ENCODE measurements at places on chromosomes 3 and 15.
A peak's percentile ranks its signal among the peaks of the same experiment; 100 is the strongest.

DNA sequence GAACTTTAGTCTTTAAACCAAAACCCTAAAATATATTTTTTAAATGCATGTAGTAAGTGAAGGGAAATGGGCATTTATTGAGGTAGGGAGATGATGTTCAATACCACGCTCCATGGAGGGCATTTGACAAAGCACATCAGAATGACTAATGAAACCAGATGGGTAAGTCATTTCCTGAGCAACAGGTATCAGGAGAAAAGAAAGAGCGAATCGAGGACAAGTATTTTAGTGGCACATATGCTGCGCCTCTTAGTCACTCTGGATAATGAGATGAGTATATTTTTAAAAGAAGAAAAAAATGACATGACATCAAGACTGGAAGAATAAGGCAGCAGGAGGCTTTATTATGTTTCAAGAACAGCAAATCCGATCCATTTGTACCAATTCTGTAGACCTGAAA, 129.0 kb upstream of the ARHGEF3 start:
- no peak for DNase-seq

- DNase-seq: no peak
These were observed 18.2 kb downstream of the OR5K4 start for GRCh38 chr3:98371853-98372252.

GRCh38 chr3:190516416-190516815, 2.5 kb downstream of the IL1RAP start:
- DNase-seq: no peak

GRCh38 chr15:35043373-35044095, 41.6 kb downstream of the NANOGP8 start:
- DNase-seq: no peak

DNA sequence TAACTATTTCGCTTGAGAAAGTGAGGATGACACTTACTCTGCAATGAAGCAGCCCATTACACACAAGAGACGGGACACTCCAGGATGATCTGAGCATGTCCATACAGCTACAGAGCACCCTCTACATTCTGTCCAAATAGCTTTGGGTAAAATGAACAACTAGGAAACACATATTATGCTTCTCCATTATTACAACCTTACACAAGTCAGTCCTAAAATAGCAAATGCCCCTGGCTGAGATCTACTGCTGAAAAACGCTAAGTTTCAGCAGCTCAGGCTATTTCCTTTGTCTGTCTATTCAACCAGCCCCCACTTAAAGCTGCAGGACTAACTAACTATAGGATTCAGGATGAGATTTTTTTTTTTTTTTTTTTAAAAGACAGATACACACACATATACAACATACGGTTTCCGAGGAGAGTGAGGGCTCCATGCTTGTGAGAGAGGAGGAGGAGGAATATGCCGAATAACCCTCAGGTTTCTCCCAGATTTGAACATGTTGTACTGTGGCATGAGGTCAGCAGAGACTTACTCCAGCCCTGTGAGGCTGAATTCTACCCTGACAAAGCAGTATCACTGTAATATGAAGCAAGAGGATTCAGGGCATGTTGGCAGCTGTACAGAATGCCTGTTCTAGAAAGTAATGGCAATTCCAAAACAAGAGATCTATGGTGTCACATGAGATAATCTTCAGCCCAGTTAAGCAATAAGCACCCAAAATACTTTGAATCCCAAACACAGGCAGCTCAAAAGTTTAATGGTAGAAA, 117.3 kb upstream of the PLXND1 start:
- DNase-seq: peak; percentile 23

DNA sequence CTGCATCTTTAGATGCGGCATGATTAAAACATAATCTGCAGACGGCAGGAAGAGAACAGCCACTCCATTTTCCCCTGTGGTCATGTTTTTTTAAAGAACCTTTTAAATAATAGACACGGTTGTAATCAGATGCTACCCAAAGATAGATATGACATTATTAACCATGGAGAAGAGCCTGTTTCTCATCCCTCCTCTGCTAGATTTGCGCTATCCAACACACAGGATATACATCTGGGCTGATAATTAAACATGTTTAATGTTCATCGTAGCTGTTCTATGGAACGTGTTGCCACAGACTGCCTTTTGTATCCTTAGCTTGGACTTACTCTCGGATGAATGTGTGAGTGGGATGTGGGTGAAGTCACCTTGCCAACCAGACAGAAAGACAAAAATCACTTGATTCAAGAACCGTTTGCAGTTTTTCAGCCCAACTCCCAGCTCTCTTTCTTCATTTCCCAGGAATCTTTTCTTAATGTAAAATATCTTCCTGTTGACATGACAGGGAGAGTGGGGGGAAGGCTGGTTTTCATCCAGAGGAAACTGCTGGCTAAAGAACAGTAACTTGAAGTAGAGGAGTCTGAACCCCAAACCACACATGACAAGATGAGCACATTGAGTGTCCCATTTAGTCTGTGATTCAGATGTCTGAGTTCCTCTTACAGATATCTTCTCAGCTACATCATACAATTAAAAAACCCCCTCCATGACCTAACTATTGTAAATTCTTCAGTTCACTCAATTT, 118.6 kb upstream of the PRICKLE2 start:
- no peak for DNase-seq

GRCh38 chr3:177601152-177601551, 403.9 kb upstream of the TBL1XR1 start:
- no peak for DNase-seq

DNA sequence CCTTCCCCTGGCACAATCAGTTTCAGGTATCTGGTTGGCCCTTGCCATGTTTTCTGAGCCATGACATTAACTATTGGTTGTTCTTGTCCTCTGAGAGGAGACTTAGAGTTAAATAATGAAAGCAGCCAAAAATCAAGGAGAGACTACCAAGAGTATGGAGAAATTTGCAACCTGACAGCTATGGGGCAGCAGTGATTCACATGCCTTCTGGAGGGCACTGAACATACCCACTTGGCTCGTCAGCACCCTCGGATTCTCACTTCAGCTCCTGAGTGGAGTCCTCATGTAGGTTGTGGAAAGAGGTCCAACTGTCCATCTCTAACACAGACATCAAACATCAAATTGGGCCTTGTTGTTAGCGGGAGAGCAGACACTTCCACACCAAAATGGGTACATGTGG, 265.6 kb downstream of the EBLN2 start:
- DNase-seq: no peak

DNA sequence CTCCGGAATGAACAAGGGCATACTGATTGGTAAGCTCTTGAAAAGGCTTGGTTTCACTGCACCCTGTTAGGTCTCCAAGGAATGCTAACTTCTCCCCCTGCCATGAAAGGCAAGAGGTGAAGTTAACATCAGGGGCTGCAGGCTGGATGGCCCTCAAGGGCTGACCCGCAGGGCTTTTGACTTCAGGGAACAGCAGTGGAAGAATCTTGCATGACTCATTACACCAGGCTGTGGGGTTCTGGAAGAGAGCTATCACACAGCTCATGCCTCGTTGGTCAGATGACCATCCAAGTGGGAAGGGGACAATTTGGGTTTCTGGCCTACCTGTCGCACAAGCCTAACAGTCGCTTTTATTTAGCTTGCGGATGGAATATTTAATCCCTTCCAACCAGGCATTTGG, 23.6 kb upstream of the ATG7 start:
- no peak for DNase-seq

- no peak for DNase-seq
These were observed 76.8 kb downstream of the CPNE4 start for GRCh38 chr3:131957980-131958379.

- peak; percentile 40 for DNase-seq
These were observed 9.2 kb downstream of the PLSCR4 start for GRCh38 chr3:146241523-146242240.

- DNase-seq: no peak
These were observed 855.3 kb downstream of the TBL1XR1 start for GRCh38 chr3:176341963-176342362.

DNA sequence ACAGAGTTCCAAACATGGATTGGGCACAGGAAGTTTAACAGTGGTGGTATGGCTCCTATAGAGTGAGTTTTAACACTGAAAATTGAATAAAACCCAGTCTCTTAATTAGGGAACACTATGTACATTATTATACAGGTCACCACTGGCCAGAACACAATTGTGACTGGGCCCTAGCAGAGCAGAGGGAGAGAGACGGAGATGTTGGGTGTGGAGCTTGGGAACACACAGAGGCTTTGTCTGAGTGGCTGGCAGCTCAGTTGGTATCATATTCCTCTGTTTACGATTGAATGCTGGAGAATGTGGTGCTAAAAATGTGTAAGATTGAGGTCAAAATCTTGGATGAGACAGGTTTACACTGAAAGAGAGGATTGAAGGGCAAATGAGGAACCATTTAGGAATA, 6.8 kb upstream of the MOBP start:
- DNase-seq: no peak

GRCh38 chr3:132847849-132848625, 125.8 kb upstream of the NPHP3 start:
- DNase-seq: no peak

DNA sequence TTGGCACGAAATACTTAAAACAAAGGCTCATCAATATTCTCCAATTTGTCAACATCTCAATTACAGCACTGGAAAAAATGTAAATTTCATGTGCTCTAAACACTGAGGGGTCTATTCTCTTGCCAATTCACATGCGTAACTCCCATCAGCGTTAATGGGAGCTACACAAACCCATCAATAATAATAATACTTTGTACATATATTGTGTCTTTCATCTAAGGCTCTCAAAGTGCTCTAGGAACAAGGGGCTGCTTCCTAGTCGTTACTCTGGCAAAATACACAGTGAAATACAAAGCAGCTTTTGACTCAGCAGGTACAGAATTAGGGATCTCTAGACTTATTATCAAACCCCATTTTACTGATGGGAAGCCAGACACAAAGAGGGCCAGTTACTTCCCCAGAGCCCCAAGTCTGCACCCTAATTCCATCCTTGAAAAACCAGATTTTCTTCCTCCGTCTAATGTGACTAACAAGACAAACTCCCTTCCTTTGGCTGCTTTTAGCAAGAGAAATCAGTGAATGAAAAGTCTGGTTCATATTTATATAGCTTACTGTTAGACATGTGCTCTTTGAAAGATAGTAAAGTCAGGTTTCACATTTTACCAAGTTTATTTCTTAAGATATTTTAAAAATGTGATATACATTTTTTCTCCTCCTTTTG, 20.0 kb downstream of the MEIS2 start:
- no peak for DNase-seq

DNA sequence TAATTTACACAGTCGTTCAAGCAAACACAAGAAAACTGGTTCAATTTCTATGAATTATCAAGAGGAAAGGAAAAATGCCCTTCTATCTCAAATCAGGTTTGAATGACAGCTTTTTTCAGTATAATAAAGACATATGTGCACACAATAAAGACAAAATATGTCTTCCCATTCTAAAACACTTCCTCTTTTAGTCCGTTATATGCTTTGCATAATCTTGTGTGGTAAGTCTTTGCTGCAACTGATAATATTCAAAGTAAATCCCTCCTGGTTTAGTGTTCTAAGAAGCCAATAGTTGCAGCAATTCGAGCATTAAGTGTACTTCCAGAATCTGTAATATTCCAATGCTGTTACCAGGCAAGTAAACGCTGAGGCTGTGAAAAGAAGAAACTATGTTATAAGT, 43.7 kb upstream of the MAPKBP1 start:
- no peak for DNase-seq

GRCh38 chr3:63639806-63640205, 12.7 kb upstream of the SNTN start:
- DNase-seq: no peak

GRCh38 chr15:55912982-55913381, 80.4 kb downstream of the NEDD4 start:
- no peak for DNase-seq

DNA sequence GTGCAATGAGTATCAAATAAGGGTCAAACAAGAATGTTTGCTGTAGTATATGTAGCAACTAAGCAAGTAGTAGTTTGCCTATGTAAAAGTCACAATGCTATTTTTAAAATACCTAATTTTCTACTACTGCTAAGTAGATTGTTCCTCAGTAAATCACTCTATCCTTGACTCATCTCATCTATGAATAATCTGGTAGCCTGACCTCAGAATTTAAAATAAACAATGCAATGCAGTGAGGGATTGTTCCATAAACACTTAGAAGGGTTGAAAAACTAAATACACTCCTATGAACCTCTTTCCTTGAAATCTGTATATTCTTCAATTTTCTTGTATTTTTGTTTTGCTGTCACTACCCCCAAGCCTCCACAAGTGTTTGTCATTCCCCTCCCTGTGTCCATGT, 253.3 kb downstream of the TBC1D5 start:
- DNase-seq: no peak

DNA sequence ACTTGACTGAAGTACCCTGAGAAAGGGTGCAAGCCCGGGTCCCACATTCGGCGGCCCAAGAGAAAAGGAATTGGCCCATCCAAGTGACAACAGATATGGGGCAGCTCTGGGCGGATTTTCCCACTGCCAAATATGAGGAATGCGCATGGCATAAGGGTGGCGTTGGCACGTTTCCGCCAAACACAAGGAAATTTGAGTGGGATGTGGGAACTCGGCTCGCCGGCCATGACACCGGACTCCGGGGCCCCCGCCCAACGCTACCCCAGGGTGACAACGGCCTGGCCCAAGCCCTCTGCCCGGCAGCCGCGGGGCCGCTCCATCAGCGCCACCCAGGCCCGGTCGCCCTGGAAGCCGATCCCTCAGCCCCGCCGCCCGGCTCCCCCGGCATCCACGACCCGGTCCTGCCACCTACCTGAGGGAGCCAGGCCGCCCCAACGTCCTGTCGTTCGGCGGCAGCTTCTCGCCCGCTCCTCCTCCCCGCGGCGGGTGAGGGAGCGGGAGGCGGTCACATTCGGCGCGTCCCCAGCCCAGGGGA, 449 bp downstream of the RAF1 start:
- DNase-seq: peak; percentile 48

GRCh38 chr3:116950301-116951055, 240.9 kb downstream of the TUSC7 start:
- no peak for DNase-seq

DNA sequence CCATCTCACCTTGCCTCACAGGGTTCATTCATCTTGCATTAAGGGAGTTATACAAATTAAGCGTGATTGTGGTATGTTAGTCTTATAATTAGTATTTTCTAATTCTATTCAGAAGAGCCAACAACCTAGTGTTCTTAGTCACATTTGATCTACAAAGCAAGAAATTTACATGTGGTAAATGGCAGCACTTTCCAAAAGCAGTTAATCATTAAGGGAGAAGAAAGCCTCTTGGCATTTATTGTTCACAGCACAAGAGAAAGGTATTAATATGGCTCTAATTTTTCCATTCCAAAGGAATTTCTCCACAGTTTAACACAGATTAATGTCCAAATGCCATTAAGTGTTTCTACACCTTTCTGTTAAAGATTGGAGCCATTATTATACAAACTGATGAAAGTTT, 1077.1 kb downstream of the ZPLD1 start:
- no peak for DNase-seq

- no peak for DNase-seq
These were observed 10.0 kb downstream of the GATA2 start for GRCh38 chr3:128482666-128483656.

- DNase-seq: no peak
These were observed 211.8 kb downstream of the TP63 start for GRCh38 chr3:189842681-189843602.
